ENCODE measurements at places on chromosomes 5 and 9. TPM values are rescaled to one million over a fixed set of nuclear protein-coding genes. Genes with fewer than 3 reads are reported as not detected.

The MLANA gene
- not detected for total RNA-seq

The PAPPA gene
- total RNA-seq = 0.09 TPM

The LCN15 gene
- total RNA-seq = not detected

The COL23A1 gene
- not detected for total RNA-seq

The NUTM2F gene
- total RNA-seq = not detected

Measured in T-cell (primary cell).